Left lung (tissue), 14 donors: ENCODE measurements at places on chromosomes 5 and 9. TPM values are rescaled to one million over a fixed set of nuclear protein-coding genes. Genes with fewer than 3 reads are reported as not detected.

Gene CCIN
- 0.21 TPM for polyA plus RNA-seq

Gene PCDHGB2
- 5.4 TPM for polyA plus RNA-seq

Gene DMGDH
- 3.1 TPM for polyA plus RNA-seq

Gene GRXCR2
- not detected for polyA plus RNA-seq

Gene AMBP
- polyA plus RNA-seq, result 2.4 TPM

Gene PRR7
- polyA plus RNA-seq, result 0.50 TPM

Gene C6
- 3.1 TPM for polyA plus RNA-seq

Gene PTPN3
- polyA plus RNA-seq, result 13.7 TPM

Gene ZNF300
- polyA plus RNA-seq, result 32.6 TPM

Gene GGTA1
- 7.3 TPM for polyA plus RNA-seq

Gene FREM1
- 93.6 TPM for polyA plus RNA-seq

Gene NTNG2
- polyA plus RNA-seq, result 1.2 TPM

Gene INPP5E
- polyA plus RNA-seq, result 15.3 TPM

Gene NUDT2
- polyA plus RNA-seq, result 19.8 TPM

Gene NEUROG1
- polyA plus RNA-seq, result not detected

Gene LRRTM2
- 0.86 TPM for polyA plus RNA-seq

Gene SLC36A2
- polyA plus RNA-seq, result 0.17 TPM

Gene TRAF1
- 9.3 TPM for polyA plus RNA-seq
